ENCODE measurements at places on chromosomes 2 and 18.

GRCh38 chr18:11323359-11323819, 174.0 kb upstream of the PIEZO2 start:
- DNase-seq, result no peak

GRCh38 chr2:183224948-183225347, 100.7 kb downstream of the NUP35 start:
- DNase-seq, result no peak

DNA sequence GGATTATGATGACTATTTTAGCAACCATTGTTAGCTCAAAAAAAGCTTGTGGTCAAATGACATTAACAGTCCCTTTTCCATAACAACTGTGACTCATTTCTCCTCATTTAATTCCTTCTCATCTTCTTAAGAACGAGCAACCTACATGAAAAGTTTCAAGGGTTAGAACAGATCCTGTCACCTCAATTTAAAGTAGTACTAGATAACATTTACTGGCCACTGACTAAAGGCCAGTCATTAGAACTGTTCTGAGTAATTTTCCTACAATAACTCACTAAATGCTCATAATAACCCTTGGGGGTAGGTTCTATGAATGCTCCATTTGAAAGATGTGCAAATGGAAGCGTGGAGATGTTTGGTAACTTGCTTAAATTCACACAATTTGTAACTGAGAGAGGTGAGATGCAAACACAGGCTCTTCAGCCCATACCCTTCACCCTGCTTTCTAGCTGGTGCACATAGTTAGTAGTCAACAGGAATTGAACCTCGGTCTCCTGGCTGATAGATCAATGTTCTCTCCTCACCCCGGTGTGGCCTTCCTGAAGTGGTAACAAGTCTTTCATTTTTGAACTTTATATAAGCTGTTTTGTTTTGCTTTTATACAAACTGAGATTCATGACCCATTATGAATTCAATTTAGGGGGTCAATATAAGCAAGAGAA, 212.5 kb downstream of the SETBP1 start:
- no peak for DNase-seq

DNA sequence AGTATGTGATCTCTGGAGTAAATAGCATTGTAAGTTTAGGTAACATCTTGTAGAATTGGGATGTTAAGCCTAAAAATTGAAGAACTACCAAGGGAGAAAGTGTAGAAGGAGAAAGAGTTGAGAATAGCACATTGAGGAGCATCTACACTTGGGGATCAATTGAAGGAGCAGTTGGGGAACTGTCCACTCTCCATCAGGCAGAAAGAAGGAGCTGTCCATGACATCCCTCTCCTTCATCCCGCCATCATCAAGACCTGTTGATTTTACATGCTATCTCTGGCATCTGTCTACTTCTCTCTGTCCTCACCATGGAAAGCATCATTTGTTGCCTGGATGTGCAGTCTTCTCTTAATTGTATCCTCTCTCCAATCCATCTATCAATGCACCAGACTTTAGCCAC, 87.8 kb downstream of the CCDC141 start:
- no peak for DNase-seq

- DNase-seq, result no peak
Measured at GRCh38 chr2:177187631-177188312, 24.8 kb upstream of the HNRNPA3 start.

GRCh38 chr2:133459590-133459989, 108.7 kb downstream of the NCKAP5 start:
- DNase-seq, result no peak

GRCh38 chr2:195392446-195393336, 264.3 kb upstream of the SLC39A10 start:
- DNase-seq, result no peak

GRCh38 chr18:35672897-35673296, 91.4 kb downstream of the GALNT1 start:
- DNase-seq, result no peak

- no peak for DNase-seq
Measured at GRCh38 chr2:163709270-163709669, 26.5 kb downstream of the FIGN start.

GRCh38 chr18:48948112-48949049, 2.4 kb downstream of the SMAD7 start:
- no peak for DNase-seq

DNA sequence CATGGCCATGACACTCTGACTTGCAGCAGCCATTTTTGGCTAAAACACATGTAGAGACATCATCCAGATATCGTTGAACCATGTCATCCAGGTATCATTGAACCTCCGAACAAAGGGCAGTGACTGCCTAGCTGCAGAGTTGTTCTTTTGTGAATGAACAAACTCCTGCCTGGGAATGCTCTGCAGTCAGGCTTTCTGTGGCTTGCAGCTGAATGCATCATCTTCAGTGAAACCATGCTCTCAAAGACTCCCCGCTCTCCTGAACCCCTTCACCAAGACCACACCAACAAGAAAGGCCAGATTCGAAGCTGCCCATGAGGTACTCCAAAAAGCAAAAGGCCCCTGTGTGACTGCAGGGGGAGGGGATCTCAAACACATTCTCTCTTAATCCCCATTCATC, 118.8 kb downstream of the ACTR3 start:
- DNase-seq, result no peak
